ENCODE measurements at places on chromosomes 3 and 15.
A peak's percentile ranks its signal among the peaks of the same experiment; 100 is the strongest.

- no peak for DNase-seq
These were observed 45.0 kb downstream of the COPS2 start for GRCh38 chr15:49110158-49110944.

- no peak for DNase-seq
These were observed 9.0 kb downstream of the ACKR4 start for GRCh38 chr3:132606085-132606484.

DNA sequence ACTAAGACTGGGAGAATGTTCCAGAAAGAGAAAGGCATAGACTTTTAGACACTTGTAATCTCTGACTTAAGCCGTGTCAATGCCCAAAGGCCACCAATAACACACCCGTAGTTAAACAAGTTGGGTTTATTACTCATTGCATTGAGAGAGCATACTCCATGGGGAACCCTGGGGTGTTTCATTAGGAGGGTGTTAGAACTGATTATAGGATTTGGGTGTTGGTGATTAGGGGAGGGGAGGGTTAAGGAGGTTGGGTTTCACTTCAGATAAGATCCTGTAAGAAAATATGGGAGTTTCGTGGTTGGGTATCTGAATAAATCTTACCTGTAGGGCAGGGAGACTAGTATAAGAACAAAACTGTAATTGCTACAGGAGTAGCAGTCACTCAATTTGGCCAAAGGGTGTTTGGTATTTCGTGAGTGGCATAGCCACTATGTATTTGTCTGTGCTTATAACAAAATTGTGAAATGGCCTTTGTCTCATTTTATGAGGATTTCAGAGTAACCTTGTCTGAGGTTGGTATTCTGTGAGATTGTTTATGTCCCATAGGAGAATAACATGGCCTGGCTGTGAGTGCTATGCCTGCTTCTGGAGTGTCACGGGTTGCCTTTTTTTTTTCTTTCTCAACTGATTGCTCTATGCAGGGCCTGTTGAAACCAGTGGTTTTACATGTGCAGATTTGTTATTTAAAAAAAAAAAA lies 2.9 kb downstream of the HACD3 start:
- DNase-seq, result no peak

DNA sequence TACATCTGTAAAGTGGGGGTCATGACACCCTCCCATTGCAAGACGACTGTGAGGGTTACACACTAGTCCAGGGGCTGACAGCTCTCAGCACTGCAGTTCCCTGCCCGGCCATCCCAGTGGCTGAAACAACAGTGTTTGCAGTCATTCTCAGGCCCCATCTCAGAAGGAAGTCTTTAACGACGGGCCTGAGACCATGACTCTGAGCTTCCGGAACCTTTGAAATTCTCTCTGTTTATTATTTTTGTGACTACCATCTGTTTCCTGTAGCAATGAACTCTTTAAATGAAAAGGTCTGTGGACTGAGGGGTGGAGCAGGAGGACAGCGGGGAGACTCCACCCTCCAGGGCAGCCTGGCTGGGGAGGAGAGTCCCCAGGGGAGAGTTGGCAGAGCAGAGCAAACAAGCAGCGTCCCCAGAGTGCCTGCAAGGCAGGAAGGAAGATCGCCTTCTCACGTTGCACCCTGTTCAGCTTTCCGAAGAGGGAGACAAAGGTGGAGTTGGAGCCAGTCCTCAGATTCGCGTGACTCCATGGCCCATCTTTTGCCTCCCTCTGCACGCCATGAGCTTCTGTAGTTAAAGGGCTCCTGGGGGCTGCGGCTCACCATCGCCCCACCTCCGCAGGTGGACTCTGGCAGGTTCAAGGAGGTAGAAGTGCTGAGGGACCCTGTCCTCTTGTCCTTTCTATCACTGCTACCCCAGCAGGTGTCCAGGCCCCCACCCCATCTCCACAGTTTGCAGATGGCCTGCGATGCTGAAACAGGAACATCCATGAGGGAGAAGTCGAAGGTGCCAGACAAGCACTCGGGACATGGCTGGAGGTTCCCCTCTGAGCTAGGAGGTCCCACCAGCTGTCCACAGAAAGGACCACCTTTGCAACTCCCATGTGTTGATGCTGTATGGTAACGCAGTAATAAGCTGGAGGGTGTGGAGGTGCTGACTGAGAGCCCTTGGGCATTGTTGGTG lies 525.8 kb upstream of the PROK2 start:
- DNase-seq, result peak; percentile 18

DNA sequence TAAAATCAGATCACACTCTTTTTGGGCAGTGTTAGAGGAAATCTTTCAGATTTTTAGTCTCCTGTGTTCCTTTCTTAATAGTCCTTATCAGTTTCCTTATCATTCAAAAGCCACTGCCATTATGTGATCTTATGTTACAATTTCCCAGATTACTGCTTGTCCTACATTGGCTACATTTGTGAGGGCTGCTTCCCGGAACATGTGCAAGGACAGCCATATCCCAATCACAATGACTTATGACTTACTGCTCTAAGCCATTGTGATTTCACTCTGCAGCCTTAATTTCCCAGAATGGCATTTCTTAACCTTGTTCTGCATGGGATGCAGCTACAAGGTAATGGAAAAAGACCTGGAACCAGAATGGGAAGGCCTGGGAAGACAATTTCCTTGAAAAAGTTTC lies 125.1 kb upstream of the PPP2R3A start:
- DNase-seq, result no peak

DNA sequence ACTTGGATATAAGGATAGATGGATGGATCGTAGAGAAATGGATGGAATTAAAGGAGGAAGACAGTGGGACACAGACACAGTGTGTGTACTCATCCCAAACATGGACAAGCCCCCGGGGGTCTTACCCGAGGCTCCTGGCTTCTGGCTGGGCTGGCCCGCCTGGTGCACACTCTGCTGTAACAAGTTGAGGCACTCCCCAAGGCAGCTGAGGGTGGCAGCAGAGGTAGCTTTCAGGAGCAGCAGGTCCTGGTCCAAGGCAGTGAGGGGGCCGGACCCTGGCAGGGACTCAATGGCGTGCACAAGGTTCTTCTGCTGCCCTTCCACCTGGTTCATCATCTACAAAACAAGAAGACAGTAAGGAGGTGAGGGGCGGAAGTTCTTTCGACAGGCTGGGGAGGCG lies 215.1 kb downstream of the STT3B start:
- no peak for DNase-seq

DNA sequence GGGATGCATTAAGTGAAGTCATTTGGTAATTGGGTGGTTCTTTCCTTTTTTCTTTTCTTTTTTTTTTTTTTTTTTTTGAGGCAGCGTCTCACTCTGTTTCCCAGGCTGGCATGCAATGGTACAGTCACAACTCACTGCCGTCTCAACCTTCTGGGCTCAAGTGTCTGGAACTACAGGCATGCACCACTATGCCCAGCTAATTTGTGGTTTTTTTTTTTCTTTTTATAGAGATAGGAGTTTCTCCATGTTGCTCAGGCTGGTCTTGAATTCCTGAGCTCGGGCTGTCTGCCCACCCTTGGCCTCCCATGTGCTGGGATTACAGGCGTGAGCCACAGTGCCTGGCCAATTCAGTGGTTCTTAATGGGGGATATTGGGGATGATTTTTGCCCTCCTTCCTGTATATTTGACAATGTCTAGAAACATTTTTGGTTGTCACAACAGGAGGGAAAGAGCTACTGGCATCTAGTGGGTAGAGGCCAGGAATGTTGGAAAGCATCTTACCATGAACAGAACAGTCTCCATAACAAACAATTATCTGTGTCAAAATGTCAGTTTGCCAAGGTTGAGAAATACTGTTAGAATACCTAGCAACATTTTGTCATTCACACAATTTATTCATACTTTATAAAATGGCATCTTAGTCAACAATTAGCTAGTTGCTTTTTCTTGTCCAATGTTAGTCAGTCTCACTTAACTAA lies 79.4 kb upstream of the CNTN3 start:
- no peak for DNase-seq

GRCh38 chr15:60520825-60521368 lies 42.0 kb upstream of the ICE2 start:
- DNase-seq, result peak; percentile 87

DNA sequence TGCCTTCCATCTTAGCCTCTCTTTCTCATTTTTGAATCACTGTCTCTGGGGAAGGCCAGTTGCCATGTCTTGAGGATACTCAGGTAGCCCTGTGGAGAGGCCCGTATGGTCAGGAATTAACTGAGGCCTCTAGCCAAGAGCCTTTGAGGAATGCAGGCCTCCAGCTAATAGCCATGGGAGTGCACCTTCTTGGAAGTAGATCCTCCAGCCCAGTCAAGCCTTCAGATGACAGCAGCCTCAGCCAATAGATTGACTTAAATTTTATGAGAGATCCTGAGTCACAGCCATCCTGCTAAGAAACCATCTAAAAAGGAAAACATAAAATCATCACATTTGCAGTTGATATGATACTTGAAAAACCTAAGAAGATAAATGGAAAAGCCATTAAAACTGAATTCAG lies 112.5 kb upstream of the BNIP2 start:
- no peak for DNase-seq

DNA sequence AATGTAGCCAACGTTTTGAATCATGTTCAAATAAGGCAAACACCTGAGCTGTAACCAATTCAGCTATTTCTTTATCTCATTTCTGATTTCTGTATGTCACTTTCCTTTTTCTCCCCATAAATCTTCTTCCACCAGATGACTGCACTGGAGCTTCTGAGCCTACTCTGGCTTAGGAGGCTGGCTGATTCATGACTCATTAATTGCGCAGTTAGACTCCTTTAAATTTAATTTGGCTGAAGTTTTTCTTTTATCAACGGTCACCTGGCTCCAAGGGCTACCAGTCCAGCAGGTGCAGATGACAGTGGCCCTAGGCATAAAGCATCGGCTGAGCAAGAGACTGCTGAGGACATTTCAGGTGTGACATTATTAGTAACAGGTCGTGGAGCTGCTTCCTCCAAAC lies 39.6 kb upstream of the ITGA11 start:
- DNase-seq, result no peak

GRCh38 chr3:114727373-114727772 lies 419.7 kb downstream of the ZBTB20 start:
- no peak for DNase-seq

DNA sequence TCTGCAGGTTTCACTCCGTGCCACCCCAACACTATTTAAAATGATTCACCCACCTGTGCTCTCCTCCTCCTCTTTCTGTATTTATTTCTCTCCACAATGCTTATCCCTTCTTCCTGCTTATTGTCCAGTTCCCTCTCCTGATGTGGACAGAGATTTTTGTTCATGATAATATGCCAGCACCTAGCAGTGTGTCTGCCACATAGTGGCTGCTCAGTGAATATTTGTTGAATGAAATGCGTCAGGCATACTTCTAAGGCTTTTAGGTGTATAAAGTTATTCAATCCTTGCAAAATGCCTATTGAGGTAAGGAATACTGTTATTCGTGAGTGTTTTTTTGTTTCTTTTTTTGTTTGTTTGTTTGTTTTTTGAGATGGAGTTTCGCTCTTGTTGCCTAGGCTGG lies 67.5 kb upstream of the MME start:
- no peak for DNase-seq

GRCh38 chr3:145450018-145450682 lies 710.8 kb downstream of the PLOD2 start:
- no peak for DNase-seq

GRCh38 chr3:67569324-67569723 lies 85.1 kb downstream of the SUCLG2 start:
- no peak for DNase-seq

GRCh38 chr15:66560856-66561525 lies 4.8 kb downstream of the LCTL start:
- DNase-seq, result no peak

DNA sequence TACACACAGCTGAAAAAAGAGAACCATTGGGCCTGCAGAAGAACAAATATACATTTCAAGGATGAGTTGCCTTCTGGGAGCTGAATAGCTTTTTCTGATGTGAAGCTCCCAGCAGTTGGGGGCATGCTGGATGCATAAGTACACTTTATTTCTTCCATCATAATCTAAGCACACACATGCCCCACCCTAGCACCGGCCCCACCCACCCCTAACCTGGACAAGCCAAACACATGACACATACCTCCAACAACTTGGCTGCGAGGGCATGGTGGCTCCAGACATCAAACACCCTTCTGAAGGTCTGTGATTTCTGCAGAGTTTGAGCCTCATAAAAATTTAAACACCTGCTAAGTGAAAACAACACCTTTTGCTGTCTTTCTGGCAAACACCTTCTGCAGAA lies 307.2 kb upstream of the TRIM42 start:
- DNase-seq, result no peak

DNA sequence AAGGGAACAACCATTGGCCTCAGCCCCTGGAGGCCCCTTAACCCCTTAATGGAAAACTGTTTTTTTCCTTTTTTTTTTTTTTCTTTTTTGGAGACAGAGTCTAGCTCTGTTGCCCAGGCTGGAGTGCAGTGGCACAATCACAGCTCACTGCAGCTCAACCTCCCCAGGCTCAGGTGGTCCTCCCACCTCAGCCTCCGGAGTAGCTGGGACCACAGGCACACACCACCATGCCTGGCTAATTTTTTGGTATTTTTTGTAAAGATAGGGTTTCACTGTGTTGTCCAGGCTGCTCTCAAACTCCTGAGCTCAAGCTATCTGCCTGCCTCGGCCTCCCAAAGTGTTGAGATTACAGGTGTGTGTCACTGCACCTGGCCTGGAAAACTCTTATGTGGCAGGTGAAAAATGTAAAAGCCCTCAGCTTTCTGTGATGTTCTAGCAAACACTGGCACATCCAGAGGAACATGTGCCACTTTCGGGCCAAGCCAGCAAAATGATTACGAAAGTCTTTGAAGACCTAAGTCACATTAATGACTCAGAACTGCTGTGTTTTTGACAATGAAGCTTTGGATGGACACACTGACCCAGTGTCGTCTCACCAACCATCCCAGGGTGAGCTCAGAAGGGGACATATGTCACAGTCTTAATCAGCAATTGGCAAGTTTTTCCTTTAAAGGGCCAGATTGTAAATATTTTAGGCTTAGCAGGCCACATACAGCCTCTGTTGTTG lies 189.3 kb upstream of the TPM1 start:
- no peak for DNase-seq

DNA sequence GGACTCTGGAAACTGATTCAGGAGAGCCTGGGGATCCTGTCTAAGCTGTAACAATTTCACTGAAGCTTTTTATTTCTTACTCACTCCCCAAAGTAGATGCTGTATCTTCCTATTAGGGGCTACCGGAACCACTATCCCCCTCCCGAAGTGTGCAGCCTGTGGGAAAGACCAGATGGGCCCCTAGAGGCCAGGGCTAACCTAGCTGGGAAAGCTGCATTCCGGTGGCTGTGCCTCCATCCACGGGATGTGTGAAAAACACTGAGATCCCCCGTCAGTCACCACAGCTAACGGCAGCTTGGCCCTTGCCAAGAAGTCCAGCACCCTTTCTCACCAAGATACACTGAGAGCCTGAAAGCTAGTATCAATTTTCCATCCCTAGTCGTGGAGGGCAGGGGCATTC lies 3.1 kb downstream of the SSUH2 start:
- no peak for DNase-seq

DNA sequence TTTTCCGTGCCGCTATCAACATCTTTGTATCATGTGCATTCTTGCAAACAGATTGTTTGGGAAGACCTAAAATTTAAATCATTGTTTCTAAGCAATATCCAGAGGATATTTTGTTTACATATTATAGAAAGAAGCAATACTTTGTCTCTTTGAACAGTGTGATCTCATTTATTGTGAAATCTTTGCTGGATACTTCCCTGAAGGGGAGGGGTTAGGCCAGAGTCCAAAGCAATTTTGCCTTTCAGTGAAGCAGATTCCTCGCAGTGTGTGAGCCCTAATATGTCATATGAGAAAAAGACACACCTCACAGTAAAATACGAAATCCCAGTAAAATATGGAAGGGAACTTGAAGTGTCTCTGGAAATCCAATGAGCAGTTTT lies 158.7 kb upstream of the SLCO3A1 start:
- DNase-seq, result no peak

Measured in CD4-positive, alpha-beta T cell treated with Interleukin-10 for 1 hour (primary cell).